A549 treated with DMSO at 1 μM for 4 hours (cell line): ENCODE measurements at places on chromosomes 3 and 15. TPM values are rescaled to one million over a fixed set of nuclear protein-coding genes. Genes with fewer than 3 reads are reported as not detected.

ISL2 gene
- total RNA-seq: 3.3 to 4.6 TPM (median 4.0 TPM) in 5 replicates

MOBP gene
- total RNA-seq: 0.02 to 0.28 TPM (median 0.07 TPM) in 3 of 5 replicates, not detected in the others

SNURF gene
- total RNA-seq: 7.1 to 15.1 TPM (median 8.0 TPM) in 5 replicates

GPR87 gene
- 1.1 to 1.5 TPM (median 1.3 TPM) in 5 replicates for total RNA-seq

FSTL1 gene
- 62.5 to 103 TPM (median 80.6 TPM) in 5 replicates for total RNA-seq

SPRED1 gene
- 8.2 to 12.2 TPM (median 9.9 TPM) in 5 replicates for total RNA-seq

TRH gene
- total RNA-seq: not detected in 5 replicates

PYGO1 gene
- total RNA-seq: 7.5 to 9.7 TPM (median 7.9 TPM) in 5 replicates

ALS2CL gene
- total RNA-seq: 6.1 to 7.2 TPM (median 6.8 TPM) in 5 replicates

SV2B gene
- 0.02 to 0.03 TPM (median 0.03 TPM) in 4 of 5 replicates, not detected in the other for total RNA-seq

ZIC4 gene
- total RNA-seq: not detected in 5 replicates

ANKUB1 gene
- not detected in 5 replicates for total RNA-seq

RYR3 gene
- 0.12 to 0.53 TPM (median 0.13 TPM) in 4 of 5 replicates, not detected in the other for total RNA-seq

ATP8B4 gene
- total RNA-seq: 0.80 to 1.6 TPM (median 0.84 TPM) in 5 replicates

PCBP4 gene
- 11.7 to 13.8 TPM (median 12.9 TPM) in 5 replicates for total RNA-seq

SLC9A9 gene
- total RNA-seq: 0.17 to 0.48 TPM (median 0.21 TPM) in 4 of 5 replicates, not detected in the other

CSPG4 gene
- 0.08 to 0.13 TPM (median 0.11 TPM) in 5 replicates for total RNA-seq

ATP13A5 gene
- not detected in 5 replicates for total RNA-seq

DPPA2 gene
- not detected in 5 replicates for total RNA-seq
